Left lung (tissue), 14 donors: ENCODE measurements at places on chromosomes 7 and 10. TPM values are rescaled to one million over a fixed set of nuclear protein-coding genes. Genes with fewer than 3 reads are reported as not detected.

DNA sequence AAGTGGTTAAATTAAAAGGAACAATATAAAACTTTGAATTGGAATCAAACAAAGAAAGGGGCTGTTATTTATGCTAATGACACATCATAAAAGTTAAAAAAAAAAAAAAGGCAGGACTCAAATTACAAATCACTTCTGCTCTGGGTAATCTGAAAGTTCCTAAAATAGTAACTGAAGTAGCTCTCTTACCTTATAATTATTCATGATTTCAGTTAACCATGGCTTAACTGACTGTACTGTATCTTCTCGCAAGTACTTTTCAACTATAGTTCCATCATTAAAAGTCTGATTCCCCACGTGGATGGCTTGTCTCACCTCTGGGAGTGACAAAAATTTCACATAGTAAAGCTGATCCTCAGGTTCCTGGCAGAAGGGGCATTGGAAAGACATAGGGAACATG lies 82.5 kb downstream of the CPVL start:
- no peak for DNase-seq

IRF5 gene
- polyA plus RNA-seq, result 3.2 TPM

GRCh38 chr10:78053211-78053868 lies 19.7 kb downstream of the RPS24 start:
- DNase-seq, result no peak

GRCh38 chr10:124676416-124677062 lies 67.6 kb downstream of the FAM53B start:
- DNase-seq, result no peak

GRCh38 chr7:150404172-150404804 lies 25.2 kb downstream of the ZNF775 start:
- DNase-seq, result no peak

DNA sequence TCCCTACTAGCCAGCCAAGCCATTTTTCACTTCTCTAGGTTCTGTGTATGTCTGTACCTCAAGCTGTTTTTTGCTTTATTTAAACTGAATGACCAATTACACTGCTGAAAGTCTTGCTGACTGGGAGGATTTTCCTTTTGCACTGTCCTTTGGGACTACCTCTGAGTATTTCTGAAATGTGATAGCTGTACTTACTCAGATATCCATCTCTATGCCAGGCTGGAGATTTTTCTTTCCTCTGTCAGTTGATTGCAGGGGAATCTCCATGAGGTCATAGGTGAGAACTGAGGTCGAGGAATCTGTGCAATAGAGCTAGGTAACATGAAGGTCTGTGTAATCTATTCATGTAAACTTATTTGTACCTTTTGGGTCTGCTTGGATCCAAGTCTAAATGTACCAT lies 38.9 kb upstream of the ANKRD1 start:
- no peak for DNase-seq

TFR2 gene
- 2.2 TPM for polyA plus RNA-seq

DNA sequence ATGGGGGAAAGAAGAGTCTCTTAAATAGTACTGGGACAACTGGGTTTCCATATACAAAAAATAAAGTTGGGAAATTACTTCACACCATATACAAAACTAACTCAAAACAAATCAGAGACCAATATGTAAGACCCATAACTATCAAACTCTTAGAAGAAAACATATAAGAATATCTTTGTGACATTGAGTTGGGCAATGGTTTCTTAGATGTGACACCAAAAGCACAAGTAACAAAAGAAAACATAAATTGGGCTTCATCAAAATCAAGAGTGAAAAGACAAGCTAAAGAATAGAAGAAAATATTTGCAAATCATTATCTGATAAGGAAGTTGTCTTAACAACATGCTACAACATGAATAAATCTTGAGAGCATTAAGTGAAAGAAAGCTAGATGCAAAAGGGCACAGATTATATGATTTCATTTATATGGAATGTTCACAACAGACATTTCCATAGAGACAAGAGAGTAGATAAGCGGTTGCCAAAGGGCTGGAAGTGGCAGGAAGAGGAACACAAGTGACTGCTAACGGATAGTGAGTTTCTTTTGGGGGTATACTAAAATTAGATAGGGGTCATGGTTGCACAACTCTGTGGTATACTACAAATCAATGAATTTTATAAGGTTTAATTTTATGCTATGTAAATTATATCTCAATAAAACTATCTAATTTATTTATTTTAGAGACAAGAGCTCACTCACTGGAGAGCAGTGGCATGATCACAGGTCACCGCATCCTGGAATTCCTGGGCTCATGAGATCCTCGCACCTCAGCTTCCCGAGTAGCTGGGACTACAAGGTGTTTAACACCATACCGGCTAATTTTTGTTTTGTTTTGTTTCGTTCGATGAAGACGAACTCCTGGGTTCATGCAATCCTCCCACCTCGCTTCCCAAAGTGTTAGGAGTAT lies 35.4 kb downstream of the JMJD1C start:
- DNase-seq, result peak; percentile 76

CDHR3 gene
- polyA plus RNA-seq, result 30.6 TPM

CFAP58 gene
- 1.8 TPM for polyA plus RNA-seq

GRCh38 chr10:101223274-101224059 lies 5.8 kb downstream of the LBX1 start:
- DNase-seq, result no peak

LBX1 gene
- polyA plus RNA-seq, result 0.34 TPM

GRCh38 chr10:126309228-126309883 lies 78.9 kb downstream of the ADAM12 start:
- DNase-seq, result no peak

DNA sequence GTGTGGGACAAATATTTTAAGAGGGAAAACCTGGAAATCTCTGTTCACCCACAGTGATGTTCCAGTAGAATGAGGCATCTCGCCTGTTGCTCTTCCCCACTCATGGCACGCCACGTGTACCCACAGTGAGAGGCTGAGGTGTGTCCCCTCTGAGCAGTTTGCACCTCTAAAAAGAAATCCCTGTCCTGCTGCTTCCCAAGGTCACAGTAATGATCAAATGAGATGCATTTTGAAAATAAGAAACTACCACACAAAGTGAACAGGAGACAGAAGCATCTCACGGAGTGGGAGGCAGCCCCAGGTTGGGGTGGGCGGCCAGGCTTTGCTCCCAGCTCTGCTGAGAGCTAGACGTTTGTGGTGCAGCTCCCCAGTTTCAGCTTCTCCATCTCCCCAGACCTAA lies 12.4 kb upstream of the ZNF777 start:
- DNase-seq, result no peak

ZNRF2 gene
- 11.9 TPM for polyA plus RNA-seq

DNA sequence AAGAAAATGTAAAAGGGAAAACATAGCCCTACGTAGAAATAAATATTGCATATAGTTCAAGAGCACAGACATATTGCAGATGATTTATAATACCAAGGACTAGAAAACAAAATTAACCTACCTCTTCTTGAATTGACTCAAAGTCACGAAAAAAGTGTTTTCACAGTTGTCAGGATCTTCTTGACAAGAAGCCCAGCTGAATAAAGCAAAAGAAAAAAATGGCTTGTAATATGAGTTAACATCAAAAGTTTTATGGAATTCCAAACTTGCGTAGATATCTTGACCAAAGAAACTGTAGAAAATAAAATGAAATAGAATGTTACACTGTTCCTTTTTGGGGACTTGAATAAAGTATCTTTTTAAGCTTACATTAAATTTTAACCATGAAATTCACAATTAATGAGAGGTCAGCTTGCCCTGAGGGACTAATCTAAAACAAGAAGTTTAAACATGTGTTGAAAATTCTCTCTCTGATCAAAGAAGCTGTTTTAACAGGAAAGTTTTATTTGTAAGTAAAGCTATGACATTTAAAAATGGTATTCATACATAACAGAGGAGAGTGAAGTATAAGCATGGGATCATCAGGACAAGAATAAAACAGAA lies 133.1 kb upstream of the SEMA3C start:
- no peak for DNase-seq

AGBL3 gene
- 13.0 TPM for polyA plus RNA-seq

DNA sequence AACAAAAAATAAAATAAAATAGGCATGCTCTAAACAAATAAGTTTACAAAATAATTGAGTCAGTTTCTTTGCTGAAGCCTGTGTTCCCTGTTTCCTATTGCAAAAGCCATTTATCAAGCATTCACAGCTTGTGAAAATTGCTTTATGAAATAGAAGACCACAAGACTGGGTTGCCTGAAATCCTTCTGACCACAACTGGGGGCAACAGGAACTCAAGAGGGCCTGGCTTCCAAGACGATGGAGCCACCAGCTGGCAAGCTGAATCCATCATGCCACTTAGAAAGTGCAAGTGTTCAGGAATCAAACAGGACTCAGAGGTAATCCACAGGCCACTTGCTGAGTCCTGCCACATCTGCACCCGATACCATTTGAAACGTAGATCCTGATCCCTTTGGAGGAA lies 752 bp upstream of the ABCA13 start:
- no peak for DNase-seq
